ENCODE measurements at places on chromosomes 12 and 14. TPM values are rescaled to one million over a fixed set of nuclear protein-coding genes. Genes with fewer than 3 reads are reported as not detected.

The AKAP3 gene
- 2.3 TPM for total RNA-seq

- no peak for DNase-seq
These were observed 29.1 kb upstream of the ANO6 start for GRCh38 chr12:45186762-45187161.

DNA sequence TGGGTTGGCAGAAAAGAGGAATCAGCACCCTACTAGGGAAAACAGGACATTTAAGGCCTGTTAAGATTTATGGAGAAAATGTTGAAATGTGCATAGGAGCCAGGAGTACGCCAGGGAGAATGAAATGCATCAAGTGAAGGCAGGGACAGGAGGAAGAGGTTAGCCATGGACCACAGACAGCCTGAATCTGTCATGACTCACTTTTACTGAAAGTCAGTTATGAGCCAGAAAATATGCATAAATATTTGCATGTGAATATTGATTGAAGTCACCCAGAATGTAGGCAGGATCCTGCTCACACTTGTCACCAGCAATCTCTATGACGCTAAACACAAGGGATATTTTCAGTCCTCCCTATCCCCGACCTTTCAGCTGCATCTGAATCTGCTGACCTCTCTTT lies 25.1 kb upstream of the CDK17 start:
- peak; percentile 76 for DNase-seq

DNA sequence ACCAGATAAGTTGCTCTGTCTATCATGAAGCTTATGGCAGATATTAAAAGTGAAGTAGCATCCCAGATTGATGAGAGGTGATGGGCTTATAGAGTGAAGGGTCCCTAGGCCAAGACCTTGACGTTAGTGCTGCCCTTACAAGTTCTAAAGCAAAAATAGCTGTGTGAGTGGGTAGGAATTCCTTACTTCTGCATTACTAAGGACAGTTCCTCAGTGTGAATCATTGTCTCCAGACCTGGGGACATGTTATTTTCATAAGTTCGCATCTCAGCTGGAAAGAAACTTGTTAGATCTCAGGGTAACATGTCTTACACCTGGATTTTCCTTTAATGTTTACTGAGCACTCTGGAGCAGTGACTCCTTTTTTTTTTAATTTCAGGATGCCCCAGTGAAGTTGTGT lies 28.7 kb downstream of the MAPKAPK5 start:
- DNase-seq, result no peak

- DNase-seq, result no peak
These were observed 195.1 kb upstream of the RTL1 start for GRCh38 chr14:101098641-101099040.

DNA sequence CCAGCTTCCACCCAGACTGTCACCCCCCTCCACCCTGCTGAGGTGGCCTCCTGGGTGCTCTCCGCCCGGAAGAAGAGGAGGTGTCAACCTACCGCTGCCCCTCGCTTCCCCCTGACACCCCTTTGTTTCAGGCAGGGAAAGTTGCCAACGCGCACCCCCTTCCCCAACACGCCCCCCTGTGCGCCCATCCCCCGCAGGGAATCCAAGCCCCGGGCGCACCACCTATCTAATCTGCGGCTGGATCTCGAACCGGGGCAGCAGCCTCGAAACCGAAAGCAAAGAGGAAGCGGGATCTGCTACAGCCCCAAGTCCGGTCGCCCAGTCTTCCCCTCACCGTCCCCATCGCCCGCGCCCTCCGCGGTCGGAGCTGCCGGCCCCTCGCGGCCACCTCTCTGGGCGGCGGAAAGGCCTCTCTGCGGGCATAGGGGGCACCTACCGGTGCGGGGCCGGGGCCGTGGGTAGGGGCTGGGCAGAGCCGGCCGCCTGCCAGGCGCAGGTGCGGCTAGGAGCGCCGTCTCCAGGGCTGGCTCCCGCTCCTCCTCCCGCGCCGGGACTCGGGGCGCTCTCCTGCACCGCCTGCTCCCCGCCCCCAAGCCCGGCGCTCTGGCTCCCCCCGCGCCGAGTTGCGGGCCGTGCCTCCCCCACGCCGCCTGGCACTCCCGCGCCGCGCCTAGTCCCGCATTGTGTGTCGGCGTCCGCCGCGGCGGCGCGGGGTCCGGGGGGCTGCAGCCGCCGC lies 18.3 kb upstream of the PLEKHH1 start:
- DNase-seq, result peak; percentile 54

The SHMT2 gene
- 89.3 TPM for total RNA-seq

DNA sequence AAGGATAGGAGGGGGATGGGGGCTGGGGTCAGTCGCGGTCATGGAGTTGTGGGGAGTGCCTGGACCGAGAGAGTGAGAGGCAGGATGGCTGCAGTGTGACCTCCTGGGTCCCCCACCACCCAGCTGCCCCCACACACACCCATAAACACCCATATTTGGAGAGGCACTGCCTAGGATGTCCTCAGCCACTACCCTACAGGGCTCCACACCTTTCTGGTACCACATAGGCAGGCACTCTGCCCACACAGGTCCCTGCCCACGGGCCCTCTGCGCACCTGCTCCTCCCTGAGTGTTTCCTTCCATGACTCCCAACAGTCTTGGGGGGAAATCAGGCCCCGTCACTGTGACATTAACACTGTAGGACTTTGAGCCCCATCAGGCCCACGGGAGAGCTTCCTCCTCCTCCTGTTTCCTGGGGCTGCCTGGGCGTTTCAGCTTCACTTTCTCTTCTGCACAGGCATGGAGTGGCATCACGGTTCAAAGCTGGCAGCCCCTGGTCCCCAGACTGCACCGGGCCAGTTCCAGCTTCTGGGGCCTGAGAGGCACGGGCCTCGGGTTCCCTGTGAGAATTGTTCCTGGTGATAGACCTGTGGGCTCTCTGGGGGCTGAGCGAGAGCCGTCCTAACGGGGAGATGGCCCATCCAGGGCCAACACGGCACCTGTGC lies 207.0 kb upstream of the C14orf180 start:
- DNase-seq, result no peak

DNA sequence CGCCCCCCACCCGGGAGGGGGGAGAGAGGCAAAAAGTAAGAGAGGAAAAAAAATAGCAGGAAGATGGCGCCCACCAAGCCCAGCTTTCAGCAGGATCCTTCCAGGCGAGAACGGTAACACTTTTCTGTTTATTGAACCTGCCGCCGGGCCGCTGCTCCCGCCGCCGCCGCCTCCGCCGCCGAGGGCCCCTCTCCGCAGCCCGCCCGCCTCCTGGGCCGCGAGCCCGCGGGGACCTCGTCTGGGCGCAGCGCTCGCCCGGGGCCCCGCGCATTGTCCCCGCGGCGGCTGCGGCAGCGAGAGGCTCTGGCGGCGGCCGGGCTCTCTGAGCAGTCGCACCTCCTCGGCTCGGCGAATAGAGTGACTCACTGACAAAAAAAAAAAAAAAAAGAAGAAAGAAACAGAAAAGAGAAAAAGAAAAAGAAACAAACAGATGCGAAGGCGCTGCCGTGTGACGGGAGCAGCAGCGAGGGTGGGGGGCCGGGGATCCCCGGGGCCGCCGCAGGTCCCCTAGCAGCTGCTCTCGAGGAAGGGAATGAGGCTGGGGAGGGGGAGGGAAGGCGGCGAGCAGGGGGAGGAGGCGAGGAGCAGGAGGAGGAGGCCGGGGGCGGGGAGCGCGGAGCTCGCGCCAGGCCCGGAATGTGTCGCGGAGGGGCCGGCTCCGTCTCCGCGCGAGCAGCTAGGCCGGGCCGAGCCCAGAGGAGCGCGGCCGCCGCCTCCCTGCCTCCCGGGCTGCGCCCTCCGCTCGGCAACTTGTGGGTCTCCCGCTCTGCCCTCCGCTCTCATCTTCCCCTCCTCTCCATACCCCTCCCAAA lies 781 bp downstream of the NPAS3 start:
- DNase-seq, result peak; percentile 78

- no peak for DNase-seq
These were observed 10.8 kb downstream of the STYX start for GRCh38 chr14:52740751-52741150.

GRCh38 chr12:128204711-128205110 lies 62.3 kb upstream of the TMEM132C start:
- no peak for DNase-seq

DNA sequence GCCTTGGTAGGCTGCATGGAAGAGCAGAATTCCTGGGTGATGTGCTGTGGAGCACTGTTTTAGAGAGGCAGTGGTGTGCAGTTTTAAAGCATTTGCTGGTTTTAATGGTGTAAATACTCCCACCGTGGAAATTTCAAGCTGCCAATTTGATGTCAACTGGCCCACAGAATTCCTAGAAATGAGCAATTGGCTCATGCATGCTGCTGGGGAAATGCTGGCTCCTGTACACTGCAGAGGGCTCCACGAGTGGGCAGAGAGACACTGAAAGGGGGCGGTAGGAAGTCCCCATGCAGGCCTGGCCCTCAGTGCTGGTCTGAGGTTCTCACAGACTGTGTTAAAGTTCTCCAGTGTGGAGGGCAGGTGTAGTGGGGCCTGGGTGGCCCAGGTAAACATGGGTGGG lies 99.4 kb upstream of the NTF3 start:
- no peak for DNase-seq

GRCh38 chr14:50520947-50521815 lies 11.2 kb downstream of the MAP4K5 start:
- DNase-seq, result peak; percentile 68

All from RPMI7951 (cell line).